ENCODE measurements at places on chromosomes 1 and 21. TPM values are rescaled to one million over a fixed set of nuclear protein-coding genes. Genes with fewer than 3 reads are reported as not detected.
A peak's percentile ranks its signal among the peaks of the same experiment; 100 is the strongest.

- DNase-seq = peak; percentile 98
Measured at GRCh38 chr1:230917284-230918135, 49.2 kb upstream of the C1orf198 start.

- no peak for DNase-seq
Measured at GRCh38 chr1:8908388-8909151, 30.1 kb upstream of the ENO1 start.

- peak; percentile 92 for DNase-seq
Measured at GRCh38 chr1:178037510-178038253, 56.2 kb upstream of the RASAL2 start.

ARHGEF16 gene
- total RNA-seq = 90.2 TPM

CD2 gene
- total RNA-seq = 7.7 TPM

GRCh38 chr1:16187748-16188401, 24.6 kb downstream of the ARHGEF19 start:
- peak; percentile 77 for DNase-seq

CTSK gene
- 30.3 TPM for total RNA-seq

TCHHL1 gene
- total RNA-seq = not detected

- DNase-seq = no peak
Measured at GRCh38 chr1:198913667-198914066, 274.8 kb downstream of the PTPRC start.

GRCh38 chr1:201053155-201053860, 29.8 kb upstream of the KIF21B start:
- no peak for DNase-seq

GRCh38 chr1:116268211-116268610, 104.8 kb upstream of the ATP1A1 start:
- DNase-seq = peak; percentile 71

NUAK2 gene
- total RNA-seq = 29.5 TPM

GBP6 gene
- total RNA-seq = 0.09 TPM

Data from mucosa of descending colon (tissue), 3 donors.